Spleen (tissue), 13 donors: ENCODE measurements at places on chromosomes 2 and 18. TPM values are rescaled to one million over a fixed set of nuclear protein-coding genes. Genes with fewer than 3 reads are reported as not detected.

IL1RN gene
- 11.3 TPM for total RNA-seq

DNA sequence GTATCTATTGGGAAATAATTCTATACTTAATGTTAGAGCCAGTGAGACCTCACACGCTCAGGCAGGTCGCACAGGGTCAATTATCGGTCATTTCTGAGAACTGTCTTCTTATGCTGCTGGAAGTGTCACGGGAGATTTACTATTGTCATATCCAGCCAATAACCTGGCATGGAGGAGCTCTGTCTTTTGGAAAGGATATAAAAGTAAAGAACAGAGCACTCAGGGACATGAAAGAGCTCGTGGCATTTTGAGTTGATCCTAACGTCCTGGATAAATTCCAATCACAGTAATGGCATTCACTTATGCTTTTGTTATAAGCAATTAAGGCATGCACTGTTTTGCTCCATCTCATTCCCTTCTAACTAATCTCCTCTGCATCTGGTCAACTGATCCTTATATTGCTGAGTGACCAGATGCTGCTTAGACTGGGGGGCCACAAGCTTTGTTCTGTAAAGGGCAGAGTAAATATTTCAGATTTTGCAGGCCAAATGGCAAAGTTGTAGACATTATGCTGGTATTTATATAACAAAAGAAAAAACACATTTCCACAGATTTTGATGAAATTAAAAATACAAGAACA is 453.5 kb upstream of the SMIM21 start:
- no peak for DNase-seq

DNA sequence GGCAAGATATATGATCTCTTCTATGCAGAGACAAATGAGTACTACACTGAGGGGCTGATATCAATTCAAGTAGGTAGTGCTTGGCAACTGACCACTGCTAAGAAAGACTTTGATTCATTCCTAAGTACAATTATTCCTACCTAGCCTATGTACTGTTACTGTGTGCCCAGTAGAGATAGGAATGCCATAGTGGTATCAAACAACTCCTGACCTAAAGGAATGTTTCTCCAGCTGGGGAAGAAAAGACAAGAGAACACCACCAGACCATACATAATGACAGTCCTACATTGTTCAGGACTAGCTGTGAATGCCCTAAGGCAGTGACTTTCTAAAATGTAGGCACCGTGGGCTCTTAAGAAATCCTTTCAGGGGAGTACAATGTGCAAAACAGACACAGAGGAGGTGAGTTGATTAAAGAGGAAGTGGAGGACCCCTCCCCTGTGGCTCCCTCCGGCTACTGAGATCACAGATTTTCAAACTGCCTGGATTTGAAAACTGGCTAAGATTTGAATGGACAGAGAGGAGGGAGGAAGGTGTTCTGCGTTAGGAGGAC is 89.1 kb downstream of the ANTXR1 start:
- no peak for DNase-seq

DNA sequence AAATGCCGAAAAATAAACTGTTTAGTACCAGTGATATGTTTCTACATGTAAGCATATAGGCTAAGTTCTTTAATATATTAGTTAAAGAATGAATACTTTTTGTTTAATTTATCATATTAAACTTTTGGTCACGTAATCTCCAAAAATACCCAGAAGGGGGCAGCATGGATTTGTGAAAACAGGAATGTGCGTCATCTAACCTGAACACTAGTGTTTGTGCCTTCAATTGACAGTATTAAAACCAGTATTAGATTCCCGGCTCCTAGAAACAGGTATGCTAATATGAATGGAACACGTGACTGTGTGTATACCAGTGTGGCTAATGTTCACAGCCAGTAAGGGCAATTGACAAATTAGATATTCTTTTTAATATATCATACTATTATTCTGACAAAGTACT is 51.8 kb downstream of the WDR7 start:
- DNase-seq: no peak

CAVIN2 gene
- 192 TPM for total RNA-seq

DNAJC5G gene
- not detected for total RNA-seq
